Right renal cortex interstitium (tissue), 3 donors: ENCODE measurements at places on chromosomes 7 and 10. TPM values are rescaled to one million over a fixed set of nuclear protein-coding genes. Genes with fewer than 3 reads are reported as not detected.

Gene NAMPT
- polyA plus RNA-seq, result 46.2 TPM

Gene NET1
- 144 TPM for polyA plus RNA-seq

Gene SMKR1
- 4.4 TPM for polyA plus RNA-seq

Gene TBXAS1
- polyA plus RNA-seq, result 25.6 TPM

Gene UNC5B
- 48.3 TPM for polyA plus RNA-seq

Gene NPTX2
- polyA plus RNA-seq, result 3.0 TPM

Gene MCM10
- polyA plus RNA-seq, result 11.3 TPM
